ENCODE measurements at places on chromosomes 2 and 18.

DNA sequence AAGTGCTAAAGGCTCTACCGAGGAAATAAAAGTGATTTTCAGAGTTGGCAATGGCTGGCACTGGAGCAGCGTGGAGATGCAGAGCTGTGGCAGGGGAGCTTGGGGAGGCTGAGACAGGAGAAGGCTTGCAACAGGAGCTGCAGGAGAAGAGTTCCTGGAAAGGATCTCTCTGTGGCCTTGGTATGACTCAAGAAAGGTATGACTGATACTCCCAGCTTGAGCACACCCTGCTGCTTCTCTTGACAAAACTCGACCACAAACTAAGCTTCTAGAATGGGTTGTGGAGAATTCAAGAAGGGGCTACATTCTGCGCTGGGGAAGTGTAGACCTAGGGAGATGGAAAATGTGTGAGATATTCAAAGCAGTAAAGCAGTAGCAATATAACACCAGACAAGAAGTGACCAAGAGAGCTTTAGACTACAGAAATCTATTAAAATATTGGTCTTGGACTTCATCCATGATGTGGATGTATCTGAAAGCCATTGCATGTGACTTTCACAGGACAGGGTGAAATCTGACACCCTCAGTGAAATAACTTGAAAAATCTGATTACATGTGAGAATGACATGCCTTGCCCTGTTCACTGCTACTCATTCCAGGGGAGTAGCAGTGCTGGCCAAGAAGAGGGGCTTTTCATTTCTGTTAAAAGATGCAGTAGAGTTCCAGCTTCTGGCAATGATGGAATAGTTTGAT lies 41.5 kb downstream of the SUCLG1 start:
- DNase-seq: no peak

DNA sequence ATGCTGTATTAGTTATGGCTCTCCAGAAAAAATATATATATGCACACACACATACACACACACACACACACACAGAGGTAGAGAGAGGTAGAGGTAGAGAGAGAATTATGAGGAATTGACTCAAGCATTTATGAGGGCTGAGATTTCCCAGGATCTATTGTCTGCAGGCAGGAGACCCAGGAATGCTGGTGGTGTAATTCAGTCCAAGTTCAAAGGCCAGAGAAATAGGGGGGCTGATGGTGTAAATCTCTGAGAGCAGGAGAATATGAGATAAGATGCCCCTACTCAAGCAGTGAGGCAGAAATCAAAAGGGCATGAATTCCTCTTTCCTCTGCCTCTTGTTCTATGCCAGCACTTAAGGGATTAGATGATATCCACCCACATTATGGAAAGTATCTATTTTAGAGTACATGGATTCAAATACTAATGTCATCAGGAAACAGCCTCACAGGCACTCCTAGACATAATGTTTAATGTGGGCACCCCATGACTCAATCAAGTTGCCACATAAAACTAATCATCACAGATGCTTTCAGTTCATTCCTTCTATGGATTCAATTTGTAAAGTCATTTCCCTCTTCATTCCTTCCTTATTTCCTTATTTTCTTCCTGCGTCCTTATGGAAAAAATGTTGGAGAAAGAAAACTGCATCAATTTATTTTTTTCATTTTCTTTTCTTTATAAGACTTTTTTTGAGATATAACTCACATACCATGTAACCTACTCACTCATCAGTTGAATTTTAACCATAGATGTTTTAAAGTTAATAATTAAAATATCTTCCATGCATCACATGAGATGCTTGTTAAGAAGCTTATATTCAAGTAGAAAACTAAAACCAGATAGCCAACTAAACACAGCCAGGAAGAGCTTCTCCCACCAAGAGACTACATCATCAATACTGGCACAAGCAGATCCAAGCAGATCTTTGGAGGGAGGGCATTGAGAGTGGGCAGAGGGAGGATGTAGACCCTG lies 406.2 kb downstream of the MBD2 start:
- DNase-seq: no peak

DNA sequence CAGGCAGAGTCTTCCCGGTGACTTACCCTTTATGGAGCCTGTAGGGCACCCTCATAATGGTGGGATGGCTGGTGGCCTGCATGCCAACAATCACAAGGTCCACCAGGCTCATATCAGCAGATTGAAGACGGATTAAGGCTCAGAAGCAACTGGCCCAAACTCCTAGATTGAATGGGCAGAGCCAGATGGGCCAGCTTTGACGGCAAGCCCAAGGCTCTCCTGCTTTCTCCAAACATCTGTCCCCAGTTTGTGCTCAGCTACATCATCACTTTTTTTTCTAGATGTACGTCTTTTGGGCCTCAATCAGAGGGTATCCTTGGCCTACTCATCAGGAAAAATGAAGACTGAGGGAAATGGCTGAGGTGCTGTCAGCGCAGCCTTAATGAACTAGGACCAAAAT lies 114.6 kb downstream of the VIT start:
- DNase-seq: no peak

DNA sequence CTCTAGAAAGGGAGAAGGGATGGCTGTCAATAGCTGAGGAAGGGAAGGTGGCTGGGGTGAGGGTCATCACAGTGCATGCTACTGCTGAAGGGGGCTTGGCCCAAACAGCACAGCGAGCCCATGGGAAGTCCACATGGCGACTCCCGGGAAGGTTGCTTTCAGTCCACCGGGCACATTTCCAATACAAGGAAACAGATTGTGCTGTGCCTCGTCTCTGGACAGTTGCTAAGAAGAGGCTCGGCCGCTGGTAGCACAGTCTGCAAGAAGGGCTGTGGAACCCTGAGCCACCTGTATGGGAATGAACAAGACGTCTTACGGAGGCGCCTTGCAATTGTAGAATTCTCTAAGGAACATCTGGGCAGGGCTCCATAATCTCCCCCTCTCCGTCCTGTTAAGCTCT lies 123.1 kb downstream of the CELF4 start:
- DNase-seq: no peak
